ENCODE measurements at places on chromosomes 11 and 22. TPM values are rescaled to one million over a fixed set of nuclear protein-coding genes. Genes with fewer than 3 reads are reported as not detected.
A peak's percentile ranks its signal among the peaks of the same experiment; 100 is the strongest.

GRCh38 chr11:73493956-73494598 lies 103.8 kb downstream of the FAM168A start:
- peak; percentile 73 for DNase-seq

GRCh38 chr11:64628596-64628995 lies 37.6 kb downstream of the SLC22A12 start:
- no peak for DNase-seq

- no peak for DNase-seq
Measured at GRCh38 chr11:121790430-121790829, 325.6 kb downstream of the BLID start.

- DNase-seq, result peak; percentile 8
Measured at GRCh38 chr22:44441401-44442185, 56.4 kb downstream of the RTL6 start.

GRCh38 chr11:62880231-62880802 lies 379 bp upstream of the SLC3A2 start:
- DNase-seq, result no peak

MMP8 gene
- not detected for total RNA-seq

IGF2 gene
- 3.1 TPM for total RNA-seq

APOL3 gene
- total RNA-seq, result 0.13 TPM

PRSS23 gene
- total RNA-seq, result 6.9 TPM
